Activated CD4-positive, alpha-beta T cell treated with anti-CD3 and anti-CD28 coated beads, Interleukin-2, amount 50 U/mL, for 4 hours (primary cell): ENCODE measurements at places on chromosomes 7 and 10.

DNA sequence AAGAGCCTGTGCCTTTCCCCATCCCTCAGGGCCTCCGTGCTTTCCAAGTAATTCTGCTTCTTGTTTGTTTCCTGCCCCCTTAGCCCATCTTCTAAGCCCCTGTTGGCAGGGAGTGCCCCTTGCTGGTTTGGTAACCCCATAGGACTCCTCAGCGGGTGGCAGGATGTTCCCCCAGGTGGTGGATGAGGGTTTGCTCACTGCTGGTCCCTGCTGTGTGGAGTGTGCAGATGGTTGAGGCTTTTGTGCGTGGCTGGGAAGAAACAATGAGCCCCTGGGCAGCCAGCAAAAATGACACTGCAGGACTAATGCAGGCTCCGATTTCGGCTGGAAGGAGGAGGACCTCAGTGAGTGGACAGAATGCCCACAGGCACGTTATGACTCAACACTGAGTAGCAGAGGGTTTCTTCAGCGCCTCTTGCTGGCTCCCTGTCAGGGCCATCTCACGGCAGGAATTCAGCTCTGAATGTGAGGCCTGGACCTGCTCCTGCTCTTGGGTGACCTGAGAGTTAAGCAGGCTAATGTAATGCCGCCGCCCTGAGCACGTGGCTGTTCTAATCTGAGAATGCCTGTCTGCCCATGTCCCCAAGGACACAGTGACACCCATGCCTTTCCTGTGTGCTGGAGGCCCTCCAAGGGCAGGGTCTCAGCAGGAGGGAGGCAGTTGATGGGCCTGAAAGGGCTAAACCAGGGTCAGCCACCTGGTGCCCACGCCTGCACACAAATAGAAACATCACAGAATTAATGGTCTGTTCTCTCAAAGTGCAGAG is 16.6 kb downstream of the BAG3 start:
- DNase-seq: no peak

DNA sequence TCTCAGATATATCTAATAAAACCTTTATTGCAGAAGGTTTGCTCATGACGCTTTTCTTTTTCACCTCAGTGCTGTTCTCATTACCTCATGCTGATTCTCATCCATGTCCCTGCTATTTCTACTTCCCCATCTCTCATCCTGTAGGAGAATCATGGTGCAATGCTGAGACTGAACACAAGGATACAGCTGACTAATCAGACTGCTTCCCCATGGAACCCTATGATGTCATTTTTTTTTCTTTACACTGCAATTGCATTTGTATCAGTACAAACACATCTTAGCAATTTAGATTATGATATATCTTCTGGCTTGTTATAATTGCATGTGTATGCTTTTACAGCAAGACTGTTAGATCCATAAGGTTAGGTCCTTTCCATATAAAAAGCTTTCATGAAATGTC is 93.7 kb downstream of the SEMA3A start:
- no peak for DNase-seq

- DNase-seq: no peak
Observed at GRCh38 chr10:132006966-132007365, 25.2 kb upstream of the BNIP3 start.

DNA sequence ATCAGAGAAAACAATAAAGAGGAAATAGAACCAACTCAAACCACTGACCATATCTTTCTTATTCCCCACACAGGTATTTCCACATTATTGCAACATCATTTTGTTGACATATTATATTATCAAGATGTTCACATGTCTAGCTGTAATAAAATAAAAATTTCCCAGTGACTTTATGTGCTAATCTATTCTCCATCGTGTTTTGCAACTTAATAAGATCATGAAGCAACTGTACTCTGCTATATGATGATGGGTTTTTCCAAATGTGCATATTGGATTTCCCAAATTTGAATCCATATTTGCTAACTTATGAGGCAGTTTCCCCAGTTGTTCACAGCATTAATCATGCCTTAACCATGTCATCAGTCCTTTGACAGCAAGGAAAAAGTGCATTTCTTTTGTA is 127.8 kb downstream of the ITGB8 start:
- no peak for DNase-seq

DNA sequence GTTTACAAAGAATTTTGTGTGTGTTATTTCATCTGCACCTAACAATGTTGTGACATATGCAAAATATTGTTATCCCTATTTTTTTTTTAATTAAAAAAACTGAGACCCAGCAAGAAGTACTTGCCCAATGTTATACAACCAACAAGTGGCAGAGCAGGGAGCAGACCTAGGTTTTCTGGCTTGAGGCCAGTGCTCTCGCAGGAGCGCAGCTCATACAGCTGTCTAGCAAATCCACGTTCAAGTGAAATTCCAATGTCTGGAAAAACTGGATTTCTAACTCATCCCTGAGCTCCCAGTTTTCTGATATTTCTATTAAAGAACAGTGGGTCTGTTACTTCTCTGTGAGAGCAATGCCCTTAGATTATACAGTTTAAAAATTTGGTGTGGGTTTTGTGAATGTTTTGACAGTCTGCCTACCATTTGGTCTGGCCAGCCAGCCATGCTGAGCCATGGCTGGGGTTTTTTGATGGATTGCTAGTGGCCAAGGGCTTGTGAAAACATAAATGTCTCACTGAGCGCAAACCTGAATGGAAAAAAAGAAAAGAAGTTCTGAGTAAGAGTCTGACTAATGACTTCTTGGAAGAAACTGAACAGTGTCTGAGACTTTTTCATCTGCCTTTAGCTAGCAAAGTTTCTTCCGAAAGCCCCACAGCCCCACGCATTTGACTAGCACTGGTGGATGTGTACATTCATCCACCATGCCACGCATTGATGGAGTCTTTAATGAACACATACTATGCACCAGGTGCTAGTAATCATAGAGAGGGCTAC is 15.4 kb upstream of the PRF1 start:
- no peak for DNase-seq

DNA sequence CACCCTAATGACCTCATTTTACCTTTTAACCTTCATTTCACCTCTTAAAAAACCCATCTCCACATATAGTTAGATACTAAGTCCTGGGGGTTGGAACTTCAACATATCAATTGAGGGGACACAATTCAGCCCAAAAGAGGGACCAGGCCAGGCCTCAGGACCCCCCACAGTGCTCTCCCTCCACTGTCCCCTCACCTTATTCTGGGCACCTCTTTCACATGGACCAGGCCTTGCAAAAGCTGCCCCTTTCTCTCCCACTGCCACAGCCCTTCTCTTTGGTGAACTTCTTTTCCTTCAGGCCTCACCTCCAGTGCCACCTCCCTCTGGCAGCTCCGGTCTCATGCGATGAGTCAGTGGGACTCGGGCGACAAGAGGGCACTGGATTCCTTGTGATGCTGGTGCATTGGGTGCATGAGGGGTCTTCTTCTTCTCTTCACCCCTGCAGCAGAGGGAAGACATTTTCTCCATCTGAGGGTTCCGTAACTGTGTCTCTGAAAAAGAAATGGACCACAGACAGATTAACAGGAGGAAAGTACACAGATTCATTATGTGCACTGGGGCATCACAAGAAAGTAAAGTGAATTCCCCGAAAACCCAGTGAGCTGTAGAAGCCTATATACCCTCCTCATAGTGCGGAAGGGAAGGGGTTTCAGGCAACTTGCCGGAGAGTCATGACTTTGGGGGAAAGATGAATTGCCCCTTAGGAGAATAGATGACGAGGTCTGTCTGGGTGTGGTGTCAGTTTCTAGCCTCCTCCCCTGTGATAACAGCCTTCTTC is 288.7 kb upstream of the IGFBP3 start:
- no peak for DNase-seq

DNA sequence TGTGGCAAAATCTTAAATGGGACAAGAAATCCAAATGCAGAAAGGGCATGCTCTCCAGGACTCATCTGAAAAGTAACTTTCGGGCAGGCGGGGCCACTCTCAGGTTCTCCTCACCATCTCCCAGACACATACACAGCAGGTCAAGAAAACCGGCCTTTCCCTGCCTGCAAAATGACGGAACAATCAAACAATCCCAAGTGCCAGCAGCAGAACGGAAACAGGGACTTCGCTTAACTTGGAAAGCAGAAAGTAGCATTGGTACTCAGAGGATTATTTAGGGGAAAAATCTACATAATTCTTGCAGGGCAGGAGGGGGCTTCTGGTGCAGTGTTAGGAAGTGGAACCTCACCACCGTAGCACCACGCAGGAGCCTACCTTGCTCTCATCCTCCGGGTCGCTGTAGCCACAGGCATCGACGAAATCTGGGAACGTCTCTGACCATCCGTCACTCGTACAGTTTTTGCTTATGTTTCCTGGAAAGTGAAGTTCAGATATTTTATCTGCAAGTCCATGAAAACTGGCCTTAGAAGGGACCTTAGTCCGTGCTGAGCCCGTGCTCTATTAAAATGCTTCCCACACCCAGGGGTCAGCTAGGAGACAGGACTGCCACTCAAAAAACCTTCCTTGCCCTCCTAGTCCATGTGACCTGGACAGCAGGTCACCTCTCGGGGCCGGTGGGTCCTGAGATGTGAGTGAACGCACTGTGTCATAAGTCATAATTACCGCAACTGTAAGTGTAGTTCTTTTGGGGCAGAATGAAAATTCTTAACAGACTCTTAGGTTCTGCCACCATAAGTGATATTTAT is 41.1 kb downstream of the VIPR2 start:
- no peak for DNase-seq

DNA sequence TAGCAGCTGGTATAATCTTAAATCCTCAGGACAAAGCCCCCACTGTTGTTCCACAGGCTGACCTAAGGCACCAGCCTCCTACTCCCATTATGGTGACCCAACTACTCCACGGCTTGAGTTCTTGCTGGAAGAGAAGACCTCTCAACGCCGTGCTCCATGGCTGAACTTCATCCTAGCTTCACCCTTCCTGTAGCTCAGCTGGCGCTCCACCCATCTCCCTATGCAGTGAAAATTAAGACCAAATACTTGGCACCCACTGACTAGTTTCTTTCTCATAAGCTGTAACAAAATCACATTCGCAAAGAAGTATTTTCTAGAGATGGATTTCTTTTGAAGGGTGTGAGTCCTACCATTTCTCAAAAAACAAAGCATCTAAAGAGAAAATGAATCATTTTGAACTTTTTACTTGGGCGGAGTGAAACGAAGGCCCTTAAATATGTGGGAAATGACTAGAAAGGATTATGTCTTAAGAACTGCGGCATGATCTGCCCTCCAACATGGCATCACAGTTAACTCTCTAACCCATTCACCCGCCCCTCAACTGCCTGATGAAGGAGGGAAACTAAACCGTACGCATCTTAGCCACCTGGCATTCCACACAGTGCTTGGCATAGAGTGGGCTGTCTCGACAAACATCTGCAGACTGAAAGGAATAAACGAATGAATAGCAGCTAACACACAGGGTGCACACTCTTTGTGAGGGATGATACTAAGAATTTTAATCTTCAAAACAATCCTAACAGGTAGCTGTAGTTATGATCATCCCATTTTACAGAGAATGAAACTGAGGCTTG is 32.7 kb downstream of the GFRA1 start:
- DNase-seq: no peak

- no peak for DNase-seq
Observed at GRCh38 chr10:80579181-80579763, 41.6 kb downstream of the SH2D4B start.

- DNase-seq: no peak
Observed at GRCh38 chr7:112252141-112252540, 45.6 kb downstream of the ZNF277 start.

DNA sequence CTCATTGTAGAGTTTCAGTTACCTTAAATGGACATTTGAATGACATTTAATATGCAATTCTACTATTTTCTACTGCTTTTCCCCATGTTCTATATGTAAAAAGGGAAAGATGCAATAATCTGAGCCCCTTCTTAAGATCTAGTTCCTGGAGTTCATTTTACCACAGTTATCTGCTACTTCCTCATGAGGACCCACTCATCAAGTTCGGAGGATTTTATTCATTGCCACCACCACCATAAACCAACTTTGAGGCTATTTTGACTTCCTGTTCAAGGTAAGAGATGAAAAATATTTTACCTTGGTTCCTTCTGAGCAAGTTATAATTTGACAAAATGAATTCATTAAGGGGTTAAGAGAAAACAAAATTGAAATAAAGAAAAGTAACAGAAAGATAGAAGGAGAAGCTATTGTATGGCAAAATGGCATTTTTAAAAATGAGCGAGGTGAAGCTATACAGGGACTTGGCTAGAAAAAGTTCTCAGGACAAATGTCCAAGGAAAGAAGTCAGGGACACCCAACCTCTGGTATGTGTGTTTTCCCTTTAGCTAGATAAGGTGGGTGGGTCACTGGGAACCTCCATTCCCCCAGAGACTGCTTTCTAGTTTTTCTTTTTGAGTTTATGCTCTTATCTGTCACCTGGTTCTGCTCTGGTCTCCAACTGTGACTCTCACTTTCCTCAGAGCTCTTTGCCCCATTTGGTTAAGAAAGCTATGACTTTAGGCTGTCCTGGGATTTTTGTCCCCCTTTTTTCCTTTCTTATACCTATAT is 14.9 kb upstream of the FAM3C start:
- DNase-seq: no peak

GRCh38 chr10:6244510-6244909 is 41.8 kb downstream of the PFKFB3 start:
- DNase-seq: no peak

DNA sequence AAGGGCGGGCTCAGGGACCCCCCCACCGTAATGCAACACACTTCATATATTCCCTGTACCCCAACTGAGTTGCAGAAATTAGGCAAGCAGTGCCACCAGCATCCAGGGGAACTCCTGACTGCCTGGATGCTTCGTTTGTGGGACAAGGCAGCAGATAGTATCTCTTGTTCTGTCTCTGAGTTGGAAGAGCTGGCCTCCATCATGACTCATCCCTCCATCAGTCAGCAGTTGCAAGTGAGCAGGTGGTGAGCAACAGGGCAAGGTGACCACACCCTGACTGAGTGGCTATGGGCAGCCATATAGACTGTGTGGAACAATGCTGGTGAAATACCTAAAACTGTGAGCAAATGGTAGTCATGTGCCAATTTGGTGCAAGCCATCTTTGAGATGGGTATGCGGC is 22.8 kb upstream of the ADAMTS14 start:
- no peak for DNase-seq

GRCh38 chr10:5532618-5533097 is 7.9 kb downstream of the CALML3 start:
- DNase-seq: no peak

DNA sequence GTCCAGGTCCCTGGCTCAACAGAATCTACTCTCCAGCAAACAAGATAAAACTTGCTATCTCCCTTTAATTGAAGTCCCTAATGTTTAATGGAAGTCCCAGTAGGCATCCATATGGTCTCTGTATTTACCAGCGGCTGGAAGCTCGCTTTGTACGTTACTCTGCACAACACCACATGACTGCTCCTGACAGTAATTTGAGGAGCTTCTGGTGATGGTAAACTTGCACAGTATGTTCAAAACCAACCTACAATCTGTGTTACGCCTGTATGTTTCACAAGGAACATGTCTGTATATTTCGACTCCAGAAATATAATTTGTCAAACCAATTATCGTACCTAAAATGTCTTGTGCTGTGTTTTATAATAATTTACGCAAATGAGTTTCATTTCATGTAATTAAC is 4.4 kb upstream of the TECPR1 start:
- DNase-seq: no peak

- DNase-seq: no peak
Observed at GRCh38 chr10:132265890-132266496, 41.8 kb downstream of the STK32C start.

DNA sequence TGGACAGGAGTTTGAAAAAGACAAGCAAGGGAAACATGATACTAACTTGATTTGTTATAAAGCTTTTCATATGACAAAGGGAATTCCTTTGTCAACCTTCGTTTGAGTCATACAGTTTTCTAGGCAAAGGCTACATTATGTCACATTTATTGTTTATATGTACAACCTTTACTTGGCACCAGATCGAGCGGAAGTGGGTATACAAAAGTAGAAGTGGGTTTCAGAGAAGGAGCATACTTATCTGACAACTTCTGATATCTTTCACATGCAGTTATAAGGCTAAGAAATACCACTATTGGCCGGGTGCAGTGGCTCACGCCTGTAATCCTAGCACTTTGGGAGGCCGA is 11.0 kb downstream of the STMP1 start:
- DNase-seq: no peak
